ENCODE measurements at places on chromosomes 16 and 17.

DNA sequence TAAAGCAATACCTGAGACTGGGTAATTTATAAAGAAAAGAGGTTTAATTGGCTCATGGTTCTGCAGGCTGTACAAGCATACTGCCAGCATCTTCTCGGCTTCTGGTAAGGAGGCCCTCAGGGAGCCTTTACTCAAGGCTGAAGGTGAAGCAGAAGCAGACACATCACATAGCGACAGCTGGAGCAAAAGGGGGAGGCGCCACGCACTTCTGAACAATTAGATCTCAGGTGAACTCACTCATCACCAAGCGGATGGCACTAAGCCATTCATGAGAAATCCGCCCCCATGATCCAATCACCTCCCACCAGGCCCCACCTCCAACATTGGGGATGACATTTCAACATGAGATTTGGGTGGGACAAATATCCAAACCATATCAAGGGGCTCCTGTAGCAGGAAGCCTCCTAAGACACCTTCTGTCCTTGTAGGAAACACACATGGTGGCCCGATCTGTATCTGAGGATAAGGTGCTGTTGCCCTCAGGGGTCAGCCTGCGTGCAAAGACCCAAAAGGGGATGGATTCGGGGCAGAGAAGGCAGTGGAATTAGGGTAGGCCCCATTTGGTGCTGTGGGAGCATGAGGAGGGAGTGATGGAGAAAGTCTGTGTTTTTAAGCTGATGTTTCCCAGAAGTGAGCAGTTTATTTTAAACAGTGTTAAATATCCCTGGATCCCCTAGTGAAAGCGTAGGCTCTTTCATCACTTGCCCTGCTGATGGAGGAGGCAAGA, 23.0 kb downstream of the IL21R start:
- H3K36me3 ChIP-seq: no peaks in the 10 kb centered on the region
- H3K27me3 ChIP-seq: no peaks in the 10 kb centered on the region
- H3K4me3 ChIP-seq: no peak overlapping the region
- no peak overlapping the region for H3K27ac ChIP-seq
- DNase-seq: peak; percentile 39

- peak; percentile 11 for DNase-seq
- no peak overlapping the region for H3K4me3 ChIP-seq
- H3K27ac ChIP-seq: no peak overlapping the region
- H3K27me3 ChIP-seq: no peaks in the 10 kb centered on the region
- peaks cover 91% of the 10 kb centered on the region for H3K36me3 ChIP-seq
- no peaks in the 10 kb centered on the region for H3K4me1 ChIP-seq
Observed at GRCh38 chr17:80353718-80354275, 61.2 kb upstream of the ENDOV start.

GRCh38 chr16:87101903-87102302, 215.3 kb downstream of the C16orf95 start:
- H3K4me1 ChIP-seq: no peaks in the 10 kb centered on the region
- H3K27ac ChIP-seq: no peak overlapping the region
- no peaks in the 10 kb centered on the region for H3K27me3 ChIP-seq
- H3K4me3 ChIP-seq: no peak overlapping the region
- no peak for DNase-seq

- no peaks in the 10 kb centered on the region for H3K36me3 ChIP-seq
- H3K4me3 ChIP-seq: no peak overlapping the region
- no peak for DNase-seq
- no peaks in the 10 kb centered on the region for H3K4me1 ChIP-seq
Observed at GRCh38 chr17:67427424-67427823, 50.3 kb downstream of the PITPNC1 start.

DNA sequence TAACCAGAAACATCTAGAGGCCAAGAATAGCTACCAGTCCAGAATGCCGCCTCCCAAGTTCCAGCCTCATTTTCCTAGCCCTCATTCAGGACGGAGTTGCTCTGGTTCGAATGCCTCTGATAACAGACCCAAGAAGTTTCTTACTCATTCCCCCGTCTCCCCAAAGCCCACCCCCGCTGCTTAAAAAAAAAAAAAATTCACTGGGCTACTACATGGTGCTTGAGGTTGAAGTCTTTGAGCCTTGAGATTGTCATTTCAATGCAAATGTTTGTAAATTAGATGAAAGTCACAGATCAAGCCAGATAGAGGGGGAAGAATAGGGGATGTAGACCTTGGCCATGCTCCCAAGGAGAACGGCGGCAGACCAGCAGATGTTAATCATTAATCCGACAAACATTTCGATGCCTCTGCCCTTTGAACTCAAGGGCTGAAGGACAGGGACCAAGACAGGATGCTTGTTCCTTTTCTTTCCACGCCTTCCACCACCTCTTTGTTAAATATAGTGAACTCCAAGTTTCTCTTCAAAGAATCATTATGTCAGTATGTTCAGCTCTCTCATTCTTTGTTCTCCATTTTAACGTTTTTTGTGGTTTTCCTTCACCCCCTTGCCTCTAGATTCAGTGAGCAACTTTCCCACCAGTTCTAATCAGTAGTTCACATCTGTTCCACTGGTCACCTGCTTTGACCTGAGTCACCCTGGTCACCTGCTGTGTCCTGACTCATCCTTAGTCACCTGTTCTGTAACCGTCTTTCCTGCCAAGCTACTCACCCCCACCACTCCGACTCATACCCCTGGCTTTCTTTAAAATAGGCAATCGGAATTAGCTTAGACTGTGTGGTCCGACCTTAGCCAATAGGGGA, 190.3 kb downstream of the CPPED1 start:
- H3K27ac ChIP-seq: no peak overlapping the region
- no peak for DNase-seq
- H3K4me3 ChIP-seq: no peak overlapping the region
- no peaks in the 10 kb centered on the region for H3K36me3 ChIP-seq
- H3K27me3 ChIP-seq: no peaks in the 10 kb centered on the region

- DNase-seq: no peak
- no peak overlapping the region for H3K27ac ChIP-seq
- no peak overlapping the region for H3K4me3 ChIP-seq
- peaks cover 12% of the 10 kb centered on the region for H3K27me3 ChIP-seq
Observed at GRCh38 chr16:81888520-81889394, 109.7 kb downstream of the PLCG2 start.

DNA sequence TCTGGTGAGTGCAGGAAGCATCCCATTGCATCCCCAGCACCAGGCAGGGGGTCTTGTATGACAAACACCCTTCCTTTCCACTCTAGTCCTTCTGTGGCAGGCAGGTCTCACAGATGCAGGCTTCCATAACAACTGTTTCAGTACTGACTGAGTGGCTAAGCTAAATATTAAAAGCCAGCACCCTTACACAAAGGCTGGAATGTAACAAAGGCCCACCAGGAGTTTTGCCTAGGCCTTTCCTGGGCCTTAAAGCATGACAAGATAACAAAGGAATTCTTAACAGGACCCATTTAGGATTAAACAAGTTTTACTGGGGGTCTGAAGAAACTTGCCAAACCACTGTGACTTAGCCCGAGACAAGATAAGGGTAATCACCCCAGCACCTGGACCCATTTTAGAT, 228.9 kb upstream of the RPL38 start:
- no peaks in the 10 kb centered on the region for H3K4me1 ChIP-seq
- H3K27me3 ChIP-seq: no peaks in the 10 kb centered on the region
- H3K36me3 ChIP-seq: no peaks in the 10 kb centered on the region
- no peak overlapping the region for H3K27ac ChIP-seq

- DNase-seq: no peak
- H3K4me1 ChIP-seq: no peaks in the 10 kb centered on the region
- no peak overlapping the region for H3K27ac ChIP-seq
- H3K36me3 ChIP-seq: peaks cover 8% of the 10 kb centered on the region
- no peaks in the 10 kb centered on the region for H3K27me3 ChIP-seq
Observed at GRCh38 chr17:17576772-17577234, 14.7 kb downstream of the PEMT start.

DNA sequence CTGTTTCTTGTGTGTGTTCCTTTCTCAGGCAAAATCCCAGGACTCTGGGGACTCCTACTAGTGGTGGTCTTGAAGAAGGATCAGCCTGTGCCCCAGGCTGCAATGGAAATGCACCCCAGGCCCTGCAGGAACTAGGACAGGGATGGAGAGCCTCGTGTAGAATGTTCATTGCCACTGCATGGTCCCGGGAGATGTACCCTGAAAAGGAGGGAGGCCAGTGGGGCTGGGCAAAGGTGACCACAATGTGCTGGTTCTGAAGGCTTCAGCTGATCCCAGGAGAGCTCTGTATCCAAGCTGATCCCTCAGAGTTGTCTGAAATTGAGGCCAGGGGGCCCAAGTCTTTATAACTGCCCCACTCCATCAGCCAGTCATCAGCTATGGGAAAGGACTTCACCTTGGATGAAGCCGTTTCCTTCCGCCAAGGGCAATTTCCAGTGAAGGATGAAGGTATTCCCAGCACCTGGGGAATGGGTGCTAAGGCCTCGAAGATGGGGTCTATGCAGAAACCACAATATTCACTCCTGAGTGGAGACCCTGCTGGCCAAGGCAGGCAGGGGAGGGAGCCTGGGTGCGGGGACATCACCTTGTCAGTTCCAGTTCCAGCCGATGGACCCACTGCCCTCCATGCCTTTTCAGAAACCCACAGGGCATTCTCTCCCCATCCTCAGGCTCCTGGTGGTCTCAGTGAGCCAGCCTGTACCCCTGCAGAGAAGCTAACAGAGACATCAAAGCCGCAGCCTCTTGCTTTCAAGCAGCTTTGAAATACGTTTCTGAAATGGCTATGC, 59.9 kb upstream of the CDH5 start:
- no peak overlapping the region for H3K27ac ChIP-seq
- H3K36me3 ChIP-seq: no peaks in the 10 kb centered on the region
- DNase-seq: no peak

DNA sequence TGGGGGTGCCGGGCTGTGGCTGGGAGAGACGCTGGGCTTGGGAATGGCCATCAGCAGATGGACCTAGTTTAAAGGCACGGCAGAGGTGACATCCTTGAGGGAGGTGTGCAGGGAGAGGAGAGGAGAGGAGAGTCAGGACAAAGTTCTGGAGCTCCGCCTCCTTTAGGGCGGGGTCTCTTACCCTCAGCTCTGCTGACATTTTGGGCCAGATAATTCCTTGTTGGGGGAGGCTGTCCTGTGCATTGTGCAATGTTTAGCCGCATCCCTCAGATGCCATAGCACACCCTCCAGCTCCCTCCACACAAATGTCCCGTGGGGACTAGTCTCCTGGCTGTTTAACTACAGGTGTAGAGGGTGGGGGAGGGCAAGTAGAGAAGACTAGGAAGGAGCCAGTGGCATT, 48.3 kb downstream of the ARHGAP23 start:
- H3K27me3 ChIP-seq: no peaks in the 10 kb centered on the region
- no peak overlapping the region for H3K4me3 ChIP-seq
- no peaks in the 10 kb centered on the region for H3K4me1 ChIP-seq
- H3K36me3 ChIP-seq: peaks cover 91% of the 10 kb centered on the region

GRCh38 chr16:80197741-80198201, 343.0 kb upstream of the DYNLRB2 start:
- H3K27ac ChIP-seq: no peak overlapping the region
- no peak for DNase-seq
- H3K27me3 ChIP-seq: no peaks in the 10 kb centered on the region
- H3K36me3 ChIP-seq: no peaks in the 10 kb centered on the region
- no peak overlapping the region for H3K4me3 ChIP-seq
- H3K4me1 ChIP-seq: peaks cover 9% of the 10 kb centered on the region

- no peaks in the 10 kb centered on the region for H3K27me3 ChIP-seq
- no peak for DNase-seq
- H3K36me3 ChIP-seq: peaks cover 78% of the 10 kb centered on the region
Observed at GRCh38 chr16:3665508-3665907, 11.0 kb downstream of the DNASE1 start.

All from tibial artery (tissue), 4 donors.